ENCODE measurements at places on chromosomes 13 and 19.

- DNase-seq, result peak; percentile 35
These were observed 38.9 kb downstream of the TMED1 start for GRCh38 chr19:10797078-10797477.

DNA sequence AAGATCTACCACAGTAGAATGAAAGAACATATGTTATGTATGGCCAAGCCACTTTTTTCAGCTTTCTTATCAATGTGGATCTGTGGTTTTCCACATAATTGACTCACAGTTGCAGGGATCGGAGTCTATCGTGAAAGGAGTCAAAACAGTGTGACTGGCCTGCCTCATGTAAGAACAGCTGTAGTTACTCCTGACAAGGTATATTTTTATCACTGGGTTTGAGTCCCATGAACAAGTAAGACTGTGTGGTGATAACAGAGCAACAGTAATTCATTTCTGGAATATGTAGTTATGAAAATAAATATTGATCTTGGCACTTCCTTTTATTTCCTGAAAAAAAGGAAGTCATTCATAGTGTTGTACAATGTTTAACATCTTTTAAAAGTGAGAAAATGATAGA is 416.6 kb downstream of the KLF12 start:
- no peak for DNase-seq

DNA sequence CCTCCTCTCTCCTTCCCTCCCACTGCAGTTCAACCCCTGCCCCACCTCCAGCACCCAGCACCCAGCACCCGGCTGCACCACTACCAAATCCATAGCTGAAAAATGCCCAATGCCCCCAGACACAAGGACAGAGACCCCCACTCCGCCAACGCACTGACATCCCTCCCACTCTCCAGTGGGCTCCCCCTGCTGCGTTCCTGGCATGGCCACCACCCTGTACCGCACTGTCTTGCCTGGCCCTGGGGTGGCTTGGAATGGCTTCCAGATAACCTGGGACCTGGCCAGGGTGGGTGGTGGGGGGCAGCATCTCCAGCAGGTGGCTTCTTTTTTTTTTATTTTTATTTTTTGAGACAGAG is 5.8 kb upstream of the MKNK2 start:
- no peak for DNase-seq

GRCh38 chr13:70612881-70613280 is 504.6 kb upstream of the KLHL1 start:
- DNase-seq, result no peak

- no peak for DNase-seq
These were observed 570.3 kb downstream of the PCDH9 start for GRCh38 chr13:66659701-66660467.

GRCh38 chr13:98549006-98549727 is 27.7 kb downstream of the STK24 start:
- DNase-seq, result no peak

- no peak for DNase-seq
These were observed 43.4 kb downstream of the COL4A2 start for GRCh38 chr13:110350509-110350908.
